Activated T-helper 2 cell treated with anti-CD3 and anti-CD28 coated beads, Interferon-gamma antibody, Interleukin-2, Interleukin-4, amounts not matched to agents 10 μg/mL and 5 μg/mL and 100 μg/mL, durations not matched to agents 14 hours and 24 hours and 36 hours (primary cell): ENCODE measurements at places on chromosomes 13 and 19. TPM values are rescaled to one million over a fixed set of nuclear protein-coding genes. Genes with fewer than 3 reads are reported as not detected.
A peak's percentile ranks its signal among the peaks of the same experiment; 100 is the strongest.

- no peak for DNase-seq
Measured at GRCh38 chr13:71417205-71417604, 449.8 kb downstream of the DACH1 start.

GRCh38 chr13:112477070-112477619, 101.0 kb downstream of the SPACA7 start:
- DNase-seq: no peak

DNA sequence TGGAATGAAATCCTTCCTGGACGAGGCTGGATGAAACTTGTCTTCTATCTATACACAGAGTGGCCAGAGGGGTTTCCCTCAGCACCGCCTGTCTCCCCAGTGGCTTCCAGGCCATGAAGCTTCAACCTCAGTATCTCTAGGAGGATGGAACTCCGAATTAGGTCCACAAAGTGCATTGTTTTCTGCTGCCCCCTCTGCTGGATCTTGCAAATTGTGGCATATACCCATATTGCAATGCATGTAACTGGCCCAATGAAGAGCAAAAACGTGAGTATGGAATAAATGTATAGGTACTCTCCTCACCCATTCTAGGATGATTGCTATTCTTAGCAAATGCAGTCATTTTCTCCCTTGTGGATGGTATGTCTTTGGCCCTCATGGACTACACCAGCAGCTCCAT, 14.7 kb upstream of the LILRB4 start:
- DNase-seq: no peak

- no peak for DNase-seq
Measured at GRCh38 chr19:3270902-3271301, 46.4 kb downstream of the CELF5 start.

GRCh38 chr19:48113190-48113917, 2.7 kb upstream of the PLA2G4C start:
- no peak for DNase-seq

DNA sequence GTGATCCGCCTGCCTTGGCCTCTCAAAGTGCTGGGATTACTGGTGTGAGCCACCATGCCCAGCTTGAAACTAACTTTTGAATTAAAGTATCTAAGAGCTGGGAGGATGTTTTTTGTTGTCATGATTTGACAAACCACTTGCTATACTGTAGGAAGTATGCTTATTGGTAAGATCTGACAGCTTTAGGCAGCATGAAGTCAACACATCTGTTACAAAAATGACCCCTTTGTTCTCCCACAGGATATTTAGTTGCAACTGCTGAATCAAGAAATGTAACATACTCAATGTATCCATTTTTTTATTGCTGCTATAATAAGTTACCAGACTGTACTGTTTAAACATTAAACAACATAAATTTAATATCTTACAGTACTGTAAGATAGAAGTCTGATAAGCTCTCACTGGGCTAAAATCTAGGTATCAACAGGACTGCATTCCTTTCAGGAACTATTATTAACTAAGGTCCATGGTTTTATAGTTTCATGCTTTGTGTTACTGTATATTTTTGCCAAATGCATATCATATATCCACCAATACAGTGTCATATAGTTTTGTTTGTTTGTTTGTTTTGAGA, 22.8 kb upstream of the LRP3 start:
- no peak for DNase-seq

GRCh38 chr19:4524808-4525562, 6.7 kb upstream of the PLIN4 start:
- peak; percentile 48 for DNase-seq

DNA sequence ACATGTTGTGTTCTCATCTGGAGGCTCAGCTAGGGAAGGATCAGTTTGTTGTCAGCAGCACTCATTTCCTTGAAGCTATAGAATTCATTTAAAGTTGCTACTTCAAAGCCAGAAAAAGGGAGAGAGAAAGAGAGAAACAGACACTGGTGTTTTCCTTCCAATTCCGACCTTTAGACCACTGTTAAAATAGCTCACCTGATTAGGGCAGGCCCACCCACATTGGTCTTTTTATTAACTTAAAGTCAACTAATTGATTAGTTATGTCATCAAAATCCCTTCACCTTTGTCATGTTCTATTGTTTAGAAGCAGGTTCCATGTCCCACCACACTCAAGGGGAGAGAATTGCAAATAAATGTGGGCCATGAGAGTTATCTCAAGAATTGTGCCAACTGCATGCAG, 560.2 kb downstream of the PCDH17 start:
- DNase-seq: no peak

- no peak for DNase-seq
Measured at GRCh38 chr13:93730780-93731179, 504.2 kb downstream of the GPC6 start.

- no peak for DNase-seq
Measured at GRCh38 chr13:94993616-94994015, 281.3 kb upstream of the SOX21 start.

- peak; percentile 55 for DNase-seq
Measured at GRCh38 chr13:40190641-40191100, 475.8 kb downstream of the FOXO1 start.

DNA sequence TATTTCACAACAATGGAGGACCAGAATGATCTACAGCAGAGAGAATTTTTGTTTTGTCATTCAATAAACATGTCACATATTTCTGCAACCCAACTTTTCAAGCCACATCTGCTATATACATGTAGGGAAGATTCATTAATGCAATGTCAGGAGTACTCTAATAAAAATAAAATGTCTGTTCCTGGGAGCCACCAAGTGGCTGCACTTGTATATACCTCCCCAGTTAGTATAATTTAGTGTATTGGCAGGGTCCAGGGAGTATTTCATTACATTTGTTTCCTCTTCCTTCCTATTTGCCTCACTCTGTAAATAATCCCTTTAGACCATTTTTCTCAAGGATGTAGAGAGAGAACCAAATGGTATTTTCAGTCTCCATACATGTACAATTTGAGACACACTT, 1169.0 kb downstream of the DIAPH3 start:
- DNase-seq: no peak

- DNase-seq: no peak
Measured at GRCh38 chr19:2027361-2027760, 11.8 kb upstream of the BTBD2 start.

- DNase-seq: no peak
Measured at GRCh38 chr13:98174307-98174706, 2.8 kb downstream of the RNF113B start.

GRCh38 chr13:74190999-74191398, 56.8 kb upstream of the KLF12 start:
- DNase-seq: no peak

- no peak for DNase-seq
Measured at GRCh38 chr19:47713046-47714021, at the start of gene EHD2. TSS of gene EHD2 (plus strand) at chr19:47713422. CDS start at chr19:47716613, 3,191 bp downstream.

- no peak for DNase-seq
Measured at GRCh38 chr19:28185646-28186045, 1027.3 kb downstream of the UQCRFS1 start.

GRCh38 chr19:53884256-53884655, 2.3 kb downstream of the PRKCG start:
- DNase-seq: no peak

DNA sequence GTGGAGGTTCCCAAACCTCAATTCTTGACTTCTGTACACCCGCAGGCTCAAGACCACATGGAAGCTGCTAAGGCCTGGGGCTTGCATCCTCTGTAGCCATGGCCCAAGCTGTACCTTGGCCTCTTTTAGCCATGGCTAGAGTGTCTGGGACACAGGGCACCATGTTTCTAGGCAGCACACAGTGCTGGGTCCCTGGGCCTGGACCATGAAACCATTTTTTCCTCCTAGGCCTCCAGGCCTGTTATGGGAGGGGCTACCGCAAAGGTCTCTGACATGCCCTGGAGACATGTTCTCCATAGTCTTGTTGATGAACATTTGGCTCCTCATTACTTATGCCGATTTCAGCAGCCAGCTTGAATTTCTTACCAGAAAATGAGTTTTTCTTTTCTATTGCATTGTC, 701.4 kb downstream of the FGF9 start:
- DNase-seq: no peak

DNA sequence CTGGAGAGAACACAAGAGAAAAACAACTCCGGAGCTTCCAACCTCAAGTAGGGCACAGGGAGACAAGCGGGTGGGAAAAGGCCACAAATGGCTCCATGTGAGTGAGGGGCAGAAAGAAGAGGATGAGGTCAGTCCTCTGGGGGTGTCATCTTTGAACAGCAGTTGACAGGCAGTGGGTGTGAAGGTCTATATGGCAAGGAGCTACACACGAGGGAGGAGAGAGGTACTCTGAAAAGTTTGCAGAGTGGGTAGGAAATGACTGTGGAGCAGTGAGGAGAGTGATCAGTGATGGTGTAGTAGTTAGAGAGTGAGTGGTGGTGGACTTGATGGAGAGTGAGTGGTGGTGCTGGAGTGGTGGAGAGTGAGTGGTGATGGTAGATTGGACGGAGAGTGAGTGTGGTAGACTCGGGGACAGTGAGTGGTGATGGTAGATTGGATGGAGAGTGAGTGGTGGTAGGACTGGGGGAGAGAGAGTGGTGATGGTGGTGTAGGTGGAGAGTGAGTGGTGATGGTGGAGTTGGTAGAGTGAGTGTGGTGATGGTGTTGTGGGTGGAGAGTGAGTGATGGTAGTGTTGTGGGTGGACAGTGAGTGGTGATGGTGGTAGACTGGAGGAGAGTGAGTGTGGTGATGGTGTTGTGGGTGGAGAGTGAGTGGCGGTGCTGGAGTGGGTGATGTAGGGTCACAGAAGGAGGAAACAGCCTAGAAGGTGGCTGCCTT, 4.0 kb downstream of the TFDP1 start:
- DNase-seq: no peak

DNA sequence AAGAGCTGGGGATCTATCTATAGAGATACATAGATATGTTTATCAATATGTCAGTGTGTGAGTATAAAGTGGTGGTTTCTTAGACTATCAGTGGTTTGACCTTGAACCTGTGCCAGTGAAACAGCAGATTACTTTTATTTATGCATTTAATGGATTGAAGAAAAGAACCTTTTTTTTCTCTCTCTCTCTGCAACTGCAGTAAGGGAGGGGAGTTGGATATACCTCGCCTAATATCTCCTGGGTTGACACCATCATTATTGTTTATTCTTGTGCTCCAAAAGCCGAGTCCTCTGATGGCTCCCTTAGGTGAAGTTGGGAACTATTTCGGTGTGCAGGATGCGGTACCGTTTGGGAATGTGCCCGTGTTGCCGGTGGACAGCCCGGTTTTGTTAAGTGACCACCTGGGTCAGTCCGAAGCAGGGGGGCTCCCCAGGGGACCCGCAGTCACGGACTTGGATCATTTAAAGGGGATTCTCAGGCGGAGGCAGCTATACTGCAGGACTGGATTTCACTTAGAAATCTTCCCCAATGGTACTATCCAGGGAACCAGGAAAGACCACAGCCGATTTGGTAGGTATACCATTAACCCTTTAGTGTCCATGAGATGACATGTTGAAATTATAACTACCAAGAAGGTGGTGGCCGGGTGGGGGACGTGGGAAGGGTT, 880 bp downstream of the FGF9 start:
- DNase-seq: no peak

DNA sequence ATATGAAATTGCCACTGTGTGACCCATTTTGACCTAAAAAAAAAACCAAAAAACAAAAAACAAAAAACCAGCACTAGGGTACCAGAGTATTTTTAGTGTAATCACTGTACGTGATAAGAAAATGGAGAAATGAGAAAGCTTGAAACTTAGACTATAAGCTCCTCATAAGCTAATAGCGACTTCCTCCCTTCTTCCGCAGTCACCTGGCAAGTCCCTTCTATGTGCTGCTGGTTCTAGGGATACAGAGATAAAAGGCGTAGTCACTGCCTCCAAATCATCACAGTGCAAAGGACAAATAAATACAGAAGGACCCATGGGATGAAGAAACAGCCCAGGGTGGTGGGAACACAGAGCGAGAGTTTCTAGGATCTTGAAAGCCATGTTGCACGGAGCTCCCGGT, 190.3 kb downstream of the TM9SF2 start:
- no peak for DNase-seq

GRCh38 chr19:48595171-48595570, 11.4 kb upstream of the SPACA4 start:
- no peak for DNase-seq

GRCh38 chr13:97122381-97122996, 99.6 kb upstream of the MBNL2 start:
- no peak for DNase-seq

GRCh38 chr19:4704317-4704673, 19.3 kb downstream of the DPP9 start:
- DNase-seq: no peak

GRCh38 chr19:16380943-16381755, 56.5 kb downstream of the KLF2 start:
- no peak for DNase-seq

GRCh38 chr19:53945441-53945840, 17.3 kb upstream of the CACNG8 start:
- no peak for DNase-seq

GRCh38 chr19:35090506-35091214, 25.0 kb upstream of the FXYD3 start:
- no peak for DNase-seq

DNA sequence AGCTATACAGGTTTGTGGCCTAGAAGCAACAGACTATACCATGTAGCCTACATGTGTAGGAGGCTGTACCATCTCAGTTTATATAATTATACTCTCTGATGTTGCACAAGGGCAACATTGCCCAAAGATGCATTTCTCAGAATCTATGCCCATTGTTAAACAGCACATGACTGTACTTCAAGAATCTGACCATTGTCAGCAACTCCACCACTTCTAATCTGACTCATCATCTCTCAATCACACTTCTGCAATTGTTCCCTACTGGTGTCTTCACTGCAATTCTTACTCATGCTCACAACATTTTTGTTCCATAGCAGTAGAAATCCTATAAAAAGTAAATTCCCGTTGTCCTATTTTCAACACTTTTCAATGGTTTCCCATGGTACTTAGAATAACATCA, 63.9 kb upstream of the ATXN8OS start:
- no peak for DNase-seq

GRCh38 chr19:48623556-48624066, 4.3 kb downstream of the SPHK2 start:
- DNase-seq: no peak

DNA sequence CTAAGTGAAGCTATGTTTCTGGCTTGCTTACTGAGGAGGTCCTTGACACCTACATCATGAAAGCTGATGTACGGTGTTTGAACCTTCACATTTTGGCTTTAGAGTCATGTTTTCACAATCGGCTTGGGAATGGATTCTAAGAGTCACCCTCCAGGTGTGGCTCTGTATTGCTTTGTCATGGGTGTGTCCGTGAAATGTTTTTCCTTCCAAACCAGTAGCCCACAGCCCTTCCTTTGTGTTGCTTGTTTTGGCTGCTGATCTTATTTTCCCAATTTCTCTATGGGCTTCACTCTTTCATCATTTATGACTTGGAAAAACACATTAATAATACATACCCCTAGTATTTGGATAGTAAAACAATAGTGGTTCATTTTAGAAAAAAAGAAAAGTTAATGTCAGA, 240.6 kb downstream of the GGACT start:
- DNase-seq: no peak

GRCh38 chr13:50353651-50354415, 338.6 kb downstream of the KCNRG start:
- no peak for DNase-seq

The TSKS gene
- total RNA-seq: 2.0 and 2.3 TPM in 2 replicates

The NOVA2 gene
- 0.14 TPM in 1 of 2 replicates, not detected in the other for total RNA-seq

The NDUFA3 gene
- 105 and 115 TPM in 2 replicates for total RNA-seq

The LILRB4 gene
- total RNA-seq: 0.32 and 0.46 TPM in 2 replicates

The ZNF135 gene
- not detected in 2 replicates for total RNA-seq

The CD37 gene
- 141 TPM in 2 replicates for total RNA-seq

The TGFBR3L gene
- total RNA-seq: 6.3 TPM in 2 replicates

The IFNL1 gene
- total RNA-seq: not detected in 2 replicates

The NRTN gene
- total RNA-seq: 0.85 and 0.87 TPM in 2 replicates

The ZNF723 gene
- not detected in 2 replicates for total RNA-seq
